Stimulated activated CD4-positive, alpha-beta T cell treated with anti-CD3 and anti-CD28 coated beads, Interleukin-12 subunit alpha, Interleukin-12 subunit beta, amount 100 ng/mL, for 4 hours (primary cell): ENCODE measurements at places on chromosomes 11 and 22.

DNA sequence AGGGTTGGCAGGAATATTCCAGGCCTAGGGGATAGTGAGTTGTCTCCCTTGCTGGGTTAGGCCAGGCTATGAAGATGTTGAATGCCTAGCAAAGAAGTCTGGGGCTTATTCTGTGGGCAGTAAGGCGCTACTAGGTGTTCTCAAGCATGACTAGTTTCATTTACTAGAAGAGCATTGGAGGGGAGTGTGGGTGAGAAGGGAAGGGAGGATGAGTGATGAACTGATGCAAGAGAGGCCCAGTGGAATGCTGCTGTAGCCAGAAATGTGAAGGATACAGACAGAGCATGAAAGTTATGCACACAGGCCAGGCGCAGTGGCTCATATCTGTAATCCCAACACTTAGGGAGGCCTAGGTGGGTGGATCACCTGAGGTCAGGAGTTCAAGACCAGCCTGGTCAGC is 33.5 kb downstream of the POU2F3 start:
- no peak for DNase-seq

DNA sequence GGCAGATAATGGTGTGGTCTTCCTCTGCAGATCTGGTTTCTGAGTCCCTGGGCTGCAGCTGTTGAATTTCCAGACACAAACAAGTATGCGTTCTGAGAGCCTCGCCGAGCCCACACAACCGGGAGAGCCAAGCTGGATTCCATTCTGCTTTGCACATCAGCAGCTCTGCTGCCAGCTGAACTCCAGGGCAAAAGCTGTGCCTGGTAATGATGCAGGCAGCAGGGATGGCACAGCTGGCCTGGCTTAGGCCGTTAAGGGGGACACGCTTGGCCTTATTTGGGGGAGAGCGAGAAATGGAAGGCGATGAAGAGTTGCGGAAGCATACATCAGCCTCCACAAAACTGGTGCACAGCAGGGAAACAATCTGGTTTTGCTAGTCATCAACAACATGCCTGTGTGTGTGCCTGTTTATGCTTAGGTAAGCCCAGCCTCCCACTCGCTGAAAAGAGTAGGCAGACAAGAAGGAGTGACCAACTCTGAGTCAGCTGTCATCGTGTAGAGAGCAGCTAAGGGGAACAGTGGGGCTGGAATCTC is 25.1 kb downstream of the ADAMTS8 start:
- no peak for DNase-seq

DNA sequence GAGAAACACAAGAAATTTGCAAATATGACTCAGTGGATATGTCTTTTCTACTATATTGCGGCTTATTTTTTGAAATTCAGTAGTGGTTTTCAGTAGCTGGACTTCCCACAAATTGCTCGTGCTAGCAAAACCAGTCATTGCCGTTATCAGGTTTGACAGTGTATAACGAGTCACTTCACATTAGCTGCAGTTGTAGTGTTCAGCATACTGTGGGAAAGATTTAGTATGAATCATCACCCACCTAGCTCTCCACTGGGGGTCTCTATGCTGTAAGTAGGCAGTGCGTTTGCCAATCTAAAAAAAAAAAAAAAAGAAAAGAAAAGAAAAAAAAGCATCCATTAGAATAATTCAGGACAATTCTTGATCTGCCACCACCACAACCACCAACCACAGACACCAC is 1318.9 kb downstream of the LRRC4C start:
- no peak for DNase-seq

DNA sequence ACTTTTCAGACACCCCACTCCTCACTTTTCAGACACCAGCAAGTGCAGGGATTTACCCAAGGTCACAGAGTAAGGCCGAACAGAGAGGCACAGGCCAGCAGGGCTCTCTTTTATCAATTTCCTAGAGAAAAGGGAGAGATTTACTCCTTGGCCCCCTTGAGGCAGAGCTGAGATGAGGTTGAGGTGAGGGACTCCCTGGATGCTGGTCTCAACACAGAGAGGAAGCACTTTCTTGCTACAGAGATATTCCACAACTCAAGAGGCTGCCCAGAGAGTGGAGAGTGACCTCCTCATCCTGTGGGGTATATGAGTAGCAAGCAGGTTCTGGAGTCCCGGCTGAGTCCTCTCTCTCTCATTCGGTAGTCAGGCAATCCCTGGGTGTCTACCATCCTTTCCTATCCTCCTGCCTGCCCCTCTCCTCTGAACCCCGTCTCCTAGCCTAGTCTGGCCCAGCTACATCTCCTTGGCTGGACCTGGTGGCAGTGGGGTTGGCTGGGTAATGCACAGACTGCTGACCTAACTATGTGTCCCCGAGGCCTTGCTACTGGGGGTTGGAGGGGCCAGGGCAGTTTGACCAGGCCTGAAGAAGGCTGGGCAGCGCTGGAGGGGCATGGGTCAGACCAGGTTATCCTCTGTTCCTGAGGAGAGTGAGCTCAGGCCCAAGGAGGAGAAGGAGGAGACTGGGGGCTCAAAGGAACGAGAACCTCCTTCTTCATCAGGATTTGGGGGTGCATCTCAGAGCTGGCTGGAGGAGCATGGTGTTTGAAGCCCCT is 1.8 kb upstream of the ARHGEF17 start:
- no peak for DNase-seq

GRCh38 chr11:27216270-27217149 is 146.5 kb downstream of the CCDC34 start:
- DNase-seq, result no peak

DNA sequence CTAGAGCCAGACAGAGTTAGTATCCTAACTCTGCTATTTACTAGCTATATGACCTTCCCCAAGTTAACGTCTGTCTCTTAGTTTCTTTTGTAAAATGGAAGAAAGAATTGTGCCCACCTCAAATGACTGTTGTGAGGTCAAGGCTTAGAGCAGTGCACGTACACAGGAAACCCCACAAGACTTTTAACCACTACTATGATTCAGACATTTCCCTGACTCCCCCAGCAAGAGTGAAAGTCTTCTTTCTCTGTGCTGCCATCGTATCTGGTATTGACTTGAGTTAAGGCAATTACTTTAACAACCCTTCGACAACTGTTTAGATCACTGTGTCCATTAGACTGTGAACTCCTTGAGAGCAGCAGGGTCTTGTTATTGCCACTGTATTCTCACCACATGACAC is 2.6 kb upstream of the OR52W1 start:
- no peak for DNase-seq

GRCh38 chr11:47483457-47483856 is 34.5 kb upstream of the RAPSN start:
- no peak for DNase-seq

DNA sequence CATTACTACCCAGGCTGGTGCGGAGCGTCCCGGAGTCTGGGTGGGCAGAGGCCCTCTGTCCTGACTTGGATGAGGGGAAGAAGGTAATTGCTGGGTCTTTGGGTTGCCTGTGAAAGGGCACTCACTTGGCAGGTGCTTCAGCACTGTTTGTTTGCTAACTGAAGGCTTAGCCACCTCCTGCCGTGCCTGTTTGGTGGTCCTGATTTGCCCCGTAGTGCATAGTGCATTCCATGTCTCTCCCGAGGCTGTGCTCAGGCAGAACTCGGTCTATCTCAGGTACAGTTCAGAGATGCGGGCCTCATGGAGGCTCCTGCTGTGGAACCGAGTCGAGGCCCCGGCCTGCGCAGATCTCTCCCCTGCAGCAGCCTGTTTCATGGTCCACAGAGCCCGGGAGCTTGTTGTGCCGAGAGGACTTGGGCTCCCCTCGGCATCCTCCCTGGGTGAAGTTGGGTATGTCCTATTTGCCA is 146.2 kb downstream of the TBC1D22A start:
- DNase-seq, result no peak

DNA sequence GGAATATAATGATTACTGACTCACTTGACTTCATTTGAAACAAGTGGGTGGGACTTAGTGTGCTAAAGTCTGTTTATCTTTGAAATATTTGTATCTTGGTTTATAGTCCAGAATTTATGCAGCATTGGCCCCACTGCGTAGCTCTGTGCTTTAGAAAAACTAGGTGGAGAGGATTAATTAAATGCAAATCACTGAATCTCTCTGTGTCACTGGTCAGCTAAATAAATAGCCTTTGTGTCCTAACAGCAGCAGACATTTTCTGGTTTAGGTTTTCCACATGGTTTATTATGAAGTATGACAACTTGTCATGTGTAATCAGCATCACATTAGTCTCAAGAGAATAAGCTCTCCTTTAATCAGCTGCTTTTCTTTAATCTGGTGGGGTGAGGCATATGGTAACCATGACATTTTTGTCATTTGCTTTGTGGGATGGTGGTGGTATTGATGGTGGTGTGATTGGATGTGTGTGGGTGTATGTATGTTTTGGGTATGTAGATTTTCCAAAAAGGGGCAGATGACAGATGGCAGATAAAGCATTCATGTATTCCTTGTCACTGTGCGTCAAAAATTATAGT is 33.9 kb downstream of the BCL2L13 start:
- DNase-seq, result no peak

- DNase-seq, result no peak
Observed at GRCh38 chr22:35452351-35452781, 52.4 kb downstream of the MCM5 start.
